Naive thymus-derived CD8-positive, alpha-beta T cell (primary cell): ENCODE measurements at places on chromosomes 2 and 18.

DNA sequence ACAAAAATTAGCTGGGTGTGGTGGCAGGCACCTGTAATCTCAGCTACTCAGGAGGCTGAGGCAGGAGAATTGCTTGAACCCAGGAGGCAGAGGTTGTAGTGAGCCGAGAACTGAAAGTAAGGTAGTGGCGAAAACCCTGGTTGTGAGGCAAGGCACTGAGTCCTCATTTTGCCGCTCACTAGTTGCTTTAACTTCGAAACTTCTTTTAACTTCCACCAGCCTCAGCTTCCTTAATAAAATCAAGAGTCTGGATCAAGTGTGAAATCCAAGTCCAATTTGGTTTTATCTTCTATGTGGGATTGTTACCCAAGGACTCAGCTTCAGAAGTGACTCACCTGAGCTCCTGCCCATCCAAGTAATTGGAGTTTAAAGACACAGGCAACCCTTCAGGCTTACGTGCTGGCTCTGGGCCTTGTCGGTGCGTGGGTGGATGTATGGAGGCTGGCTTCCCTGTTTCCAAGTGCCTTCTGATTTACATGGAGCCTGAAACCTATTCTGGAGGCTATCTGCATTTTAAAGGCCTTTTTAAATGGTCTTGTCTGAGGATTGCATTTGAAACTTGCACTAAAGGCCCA lies 374.2 kb upstream of the ID2 start:
- DNase-seq, result no peak

GRCh38 chr18:61653823-61654551 lies 238.8 kb downstream of the RNF152 start:
- DNase-seq, result no peak

GRCh38 chr2:212295571-212295970 lies 243.0 kb downstream of the ERBB4 start:
- DNase-seq, result no peak

DNA sequence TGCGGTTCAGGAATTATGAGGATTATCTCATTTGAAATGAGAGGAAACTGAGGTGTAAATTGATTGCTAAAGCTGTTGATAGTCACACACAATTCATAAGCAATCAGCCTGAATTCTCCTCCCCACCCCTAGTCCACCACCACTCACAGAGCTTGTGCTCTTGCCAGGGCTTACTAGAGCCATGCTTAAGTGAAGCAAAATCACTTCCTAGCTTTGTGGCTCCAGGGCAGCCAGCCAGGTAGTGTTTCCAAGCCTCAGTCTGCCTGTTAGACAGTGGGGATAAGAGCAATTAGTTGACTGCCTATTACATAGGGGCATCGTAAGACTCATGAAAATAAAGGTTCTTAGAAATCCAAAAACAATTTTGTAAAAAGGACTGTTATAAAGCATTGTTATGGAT lies 87.2 kb downstream of the PKP4 start:
- DNase-seq, result no peak

DNA sequence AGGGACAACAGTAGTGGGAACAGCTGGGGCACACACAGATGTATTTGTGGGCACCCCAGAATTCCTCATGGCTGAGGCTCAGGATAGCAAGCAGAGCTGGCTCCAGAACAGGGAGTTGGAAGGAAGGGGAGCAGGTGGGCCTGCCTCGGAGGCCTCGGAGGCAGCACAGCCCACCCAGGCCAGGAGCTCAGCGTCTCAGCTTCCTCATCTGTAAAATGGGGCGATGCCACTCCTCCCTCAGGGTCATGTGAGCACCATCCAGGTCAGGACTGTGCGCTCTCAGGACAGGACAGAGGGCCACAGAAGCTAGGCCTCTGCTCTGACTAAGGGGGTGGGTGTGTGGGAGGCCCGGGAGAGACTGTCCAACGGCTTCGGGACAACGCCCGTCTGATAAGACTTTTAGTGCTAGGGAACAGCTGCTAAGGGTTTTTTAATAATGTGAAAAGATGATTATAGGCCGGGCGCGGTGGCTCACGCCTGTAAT lies 106.2 kb downstream of the HDAC4 start:
- DNase-seq, result no peak

DNA sequence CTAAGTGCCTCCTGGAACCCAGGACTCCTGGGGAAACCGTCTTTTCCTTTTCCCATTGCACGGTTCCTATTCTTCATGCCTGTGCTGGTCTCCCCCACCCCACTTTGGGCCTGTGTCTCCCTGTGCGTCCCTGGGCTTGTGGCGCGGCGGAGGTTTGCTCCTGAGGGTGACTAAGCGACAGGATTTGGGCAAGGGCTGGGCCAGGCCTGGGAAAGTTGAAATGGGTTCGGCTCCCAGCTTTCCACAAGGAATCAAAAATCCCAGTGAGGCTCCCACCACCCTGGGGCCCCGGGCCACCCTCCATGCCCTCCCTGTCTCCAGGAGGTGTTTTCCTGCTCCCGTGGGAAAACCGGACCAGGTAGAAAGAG lies 197.6 kb downstream of the NDUFA10 start:
- no peak for DNase-seq
